Fibroblast of skin of scalp (primary cell): ENCODE measurements at places on chromosomes 5 and 9.

DNA sequence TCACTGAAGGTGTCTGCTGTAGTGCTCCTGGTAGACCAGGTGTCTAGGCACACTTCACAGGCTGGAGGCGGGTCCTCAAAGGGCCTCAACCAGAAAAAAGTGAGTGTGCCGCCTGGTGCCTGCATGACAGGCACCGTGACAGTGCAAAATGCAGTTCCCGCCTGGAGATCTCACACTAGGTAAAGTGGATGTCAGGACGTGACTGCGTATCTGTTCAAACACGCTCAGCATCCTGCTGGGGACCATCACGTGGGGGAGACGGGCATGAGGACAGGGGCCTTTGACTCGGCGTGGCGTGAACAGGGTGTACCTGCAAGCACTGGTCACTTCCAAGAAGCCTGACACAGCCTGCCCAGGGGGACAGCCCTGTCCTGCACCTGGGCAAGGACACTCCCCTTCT lies 32.3 kb upstream of the NTNG2 start:
- DNase-seq, result no peak

DNA sequence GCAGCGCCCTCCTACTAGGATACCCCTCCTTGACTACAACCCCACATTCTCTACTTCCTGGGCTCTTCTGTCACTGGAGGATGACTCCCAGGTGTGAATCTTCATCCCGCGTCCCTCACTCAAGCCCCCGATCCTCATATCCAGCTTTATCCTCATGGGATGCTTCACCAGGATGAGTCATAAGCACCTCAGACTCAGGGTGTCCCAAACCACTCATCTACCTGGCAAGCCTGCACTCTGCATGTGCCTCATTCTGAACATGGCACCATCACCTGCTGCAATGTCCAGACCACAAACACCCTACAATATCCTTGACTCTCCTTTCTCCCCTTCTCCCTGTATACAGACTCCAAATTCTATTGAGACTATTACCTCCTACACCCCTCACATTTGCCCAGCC lies 1.5 kb upstream of the TGFBI start:
- no peak for DNase-seq

GRCh38 chr9:79880626-79881025 lies 308.9 kb downstream of the TLE4 start:
- DNase-seq, result no peak

GRCh38 chr5:77957931-77958521 lies 181.9 kb upstream of the TBCA start:
- DNase-seq, result no peak

DNA sequence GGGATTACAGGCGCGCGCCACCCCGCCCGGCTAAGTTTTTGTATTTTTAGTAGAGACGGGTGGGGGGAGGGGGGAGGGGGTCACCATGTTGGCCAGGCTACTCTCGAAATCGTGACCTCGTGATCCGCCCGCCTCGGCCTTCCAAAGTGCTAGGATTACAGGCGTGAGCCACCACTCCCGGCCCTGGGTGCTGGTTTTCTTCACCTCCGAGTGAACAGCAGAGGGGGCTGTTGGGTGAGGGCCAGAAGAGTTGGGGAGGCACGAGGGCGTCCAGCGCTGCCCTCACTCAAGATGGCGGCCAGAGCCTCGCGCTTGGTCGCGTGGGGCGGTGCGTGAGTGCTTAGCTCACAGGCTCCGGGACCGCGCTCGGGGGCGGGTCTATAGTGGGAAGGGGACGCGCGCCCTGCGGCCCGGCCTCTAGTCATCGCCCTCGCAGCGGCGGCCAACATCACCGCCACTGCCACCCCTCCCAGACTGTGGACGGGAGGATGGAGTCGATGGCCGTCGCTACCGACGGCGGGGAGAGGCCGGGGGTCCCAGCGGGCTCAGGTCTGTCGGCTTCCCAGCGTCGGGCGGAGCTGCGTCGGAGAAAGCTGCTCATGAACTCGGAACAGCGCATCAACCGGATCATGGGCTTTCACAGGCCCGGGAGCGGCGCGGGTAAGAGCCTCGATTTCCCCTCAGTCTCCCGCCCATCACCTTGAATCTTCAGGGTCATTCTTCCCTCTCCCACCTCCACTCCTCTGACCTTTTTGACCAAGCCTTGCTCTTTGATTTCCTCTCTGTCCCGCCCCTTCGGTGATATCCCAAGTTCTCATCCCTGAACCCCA lies at the start of gene CAMLG:
Gene CAMLG, plus strand, starts transcription at position 416 of the 830 bp plus-strand sequence. Its CDS starts 73 bp downstream, at position 489.
- peak; percentile 98 for DNase-seq
